SIG-M5 (cell line): ENCODE measurements at places on chromosomes 7 and 10.

DNA sequence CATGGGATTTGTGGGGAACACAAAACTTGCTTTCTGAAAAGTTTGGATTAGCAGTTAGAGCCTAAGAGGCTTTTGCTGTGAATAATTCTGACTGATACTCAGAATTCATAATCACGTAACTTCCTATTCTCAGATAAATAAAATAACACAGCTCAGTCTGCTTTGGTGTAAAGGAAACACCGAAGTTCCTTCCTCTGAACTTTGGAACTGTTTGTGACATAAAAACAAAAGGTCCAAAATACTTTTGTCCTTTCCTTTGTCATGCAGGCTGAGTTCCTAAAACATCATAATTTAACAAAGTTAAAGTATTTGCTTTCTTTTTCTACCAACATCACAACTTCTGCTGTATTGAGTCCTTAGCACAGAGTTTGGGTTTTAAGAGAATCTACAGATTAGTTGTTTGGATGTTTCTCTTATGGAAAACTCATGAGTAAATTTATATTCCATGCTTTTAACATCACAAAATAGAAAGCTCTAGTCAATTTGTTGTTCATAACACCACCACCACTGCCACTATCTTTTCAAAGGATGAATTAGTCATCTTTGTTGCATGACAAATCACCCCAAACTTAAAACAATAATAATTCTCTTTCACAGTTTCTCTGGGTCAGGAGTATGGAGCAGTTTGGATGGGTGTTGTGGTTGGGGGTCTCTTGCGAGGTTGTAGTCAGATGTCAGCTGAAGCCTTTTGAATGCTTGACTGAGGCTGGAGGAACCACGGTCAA is 123.4 kb downstream of the REEP3 start:
- no peak for DNase-seq

- DNase-seq: no peak
Measured at GRCh38 chr7:22387583-22387982, 30.6 kb upstream of the RAPGEF5 start.

- no peak for DNase-seq
Measured at GRCh38 chr7:42964849-42965805, 33.0 kb downstream of the MRPL32 start.

DNA sequence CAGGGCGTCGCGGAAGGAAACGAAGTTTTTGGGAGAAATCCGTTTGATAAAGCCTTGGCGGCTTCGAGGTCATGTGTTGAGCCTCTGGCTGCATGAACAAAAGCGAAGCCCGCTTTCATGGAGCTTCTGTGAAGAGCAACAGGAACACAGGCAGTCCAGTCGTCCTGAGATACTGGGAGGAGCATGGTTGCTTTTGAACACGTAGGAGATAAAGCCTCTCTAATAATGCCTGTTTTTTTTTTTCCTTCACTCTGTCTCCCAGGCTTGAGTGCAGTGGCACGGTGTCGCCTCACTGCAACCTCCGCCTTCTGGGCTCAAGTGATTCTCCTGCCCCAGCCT is 473 bp upstream of the ZNF32 start:
- no peak for DNase-seq

DNA sequence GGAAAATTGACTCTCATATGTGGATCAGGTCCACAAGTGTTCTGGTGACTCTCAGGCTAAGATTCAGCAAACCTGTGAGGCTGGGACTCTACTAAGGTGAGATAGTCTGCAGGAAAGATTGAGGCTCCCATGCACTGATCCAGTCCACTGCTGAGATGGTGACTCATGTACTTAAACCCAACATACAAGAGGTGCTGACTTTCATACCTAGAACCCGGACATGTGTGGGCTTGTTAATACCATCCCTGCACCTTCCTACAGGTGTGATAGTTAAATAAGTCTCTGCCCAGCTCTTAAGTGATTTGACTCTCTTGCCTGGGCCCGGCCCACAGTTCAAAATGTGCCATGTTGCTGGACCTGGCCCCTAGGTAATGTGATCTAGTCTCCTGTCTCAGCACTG is 27.1 kb upstream of the ZNF107 start:
- DNase-seq: no peak
